ENCODE measurements at places on chromosomes 2 and 18. TPM values are rescaled to one million over a fixed set of nuclear protein-coding genes. Genes with fewer than 3 reads are reported as not detected.

The ANKRD30B gene
- total RNA-seq, result not detected

The RESP18 gene
- total RNA-seq, result not detected

The ANKMY1 gene
- total RNA-seq, result 17.2 TPM

The ALPG gene
- not detected for total RNA-seq

The C1GALT1C1L gene
- total RNA-seq, result not detected

The HTR2B gene
- total RNA-seq, result not detected

The CCDC141 gene
- 0.74 TPM for total RNA-seq
